ENCODE measurements at places on chromosomes 1 and 21. TPM values are rescaled to one million over a fixed set of nuclear protein-coding genes. Genes with fewer than 3 reads are reported as not detected.

The LCE1F gene
- not detected for total RNA-seq

The A3GALT2 gene
- total RNA-seq: not detected

The OR4F29 gene
- not detected for total RNA-seq

The LAMC2 gene
- total RNA-seq: 13.0 TPM

The HMGB4 gene
- total RNA-seq: not detected

The RHD gene
- not detected for total RNA-seq

Data from epithelial cell of umbilical artery (primary cell).